Prostate gland (tissue), 2 donors: ENCODE measurements at places on chromosomes 7 and 10. TPM values are rescaled to one million over a fixed set of nuclear protein-coding genes. Genes with fewer than 3 reads are reported as not detected.

Gene ITIH5
- total RNA-seq = 42.0 TPM

- DNase-seq = no peak
Measured at GRCh38 chr10:126198681-126199080, 189.6 kb downstream of the ADAM12 start.

GRCh38 chr7:108805808-108806397 lies 236.2 kb downstream of the DNAJB9 start:
- DNase-seq = no peak

Gene OPALIN
- 0.17 TPM for total RNA-seq

Gene A1CF
- not detected for total RNA-seq

GRCh38 chr7:34333184-34333583 lies 324.8 kb upstream of the NPSR1 start:
- DNase-seq = no peak

GRCh38 chr10:58358314-58358933 lies 23.6 kb downstream of the UBE2D1 start:
- no peak for DNase-seq
